NCI-H1417 (cell line): ENCODE measurements at places on chromosomes 16 and 17.

DNA sequence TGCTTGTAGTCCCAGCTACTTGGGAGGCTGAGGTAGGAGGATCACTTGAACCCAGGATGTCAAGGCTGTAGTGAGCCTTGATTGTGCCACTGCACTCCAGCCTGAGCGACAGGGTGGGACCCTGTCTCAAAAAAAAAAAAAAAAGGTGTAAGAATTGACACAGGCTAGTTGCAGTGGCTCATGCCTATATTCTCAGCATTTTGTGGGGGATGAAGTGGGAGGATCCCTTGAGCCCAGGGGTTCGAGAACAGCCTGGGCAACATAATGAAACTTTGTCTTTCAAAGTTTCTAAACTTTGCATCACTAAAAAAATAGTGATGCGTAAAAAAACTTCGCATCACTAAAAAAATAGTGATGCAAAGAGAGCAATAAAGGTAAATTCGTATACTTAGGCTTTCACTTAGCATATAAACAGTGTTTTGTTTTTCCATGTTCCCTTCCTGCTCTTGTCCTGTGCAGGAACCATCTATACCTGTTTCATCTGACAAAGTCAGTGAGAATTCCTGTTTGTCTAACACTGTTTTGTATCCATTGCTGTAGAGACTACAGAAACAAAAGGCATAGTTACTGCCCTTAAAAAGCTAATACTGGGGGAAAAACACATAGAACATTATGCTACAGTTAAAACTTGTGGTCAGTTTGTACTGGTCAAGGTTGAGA, 32.1 kb downstream of the CTCF start:
- no peak for DNase-seq

GRCh38 chr16:31093132-31093703, 1.4 kb downstream of the VKORC1 start:
- DNase-seq, result peak; percentile 51

- DNase-seq, result no peak
Measured at GRCh38 chr17:59362811-59363205, 31.4 kb downstream of the YPEL2 start.

- peak; percentile 67 for DNase-seq
Measured at GRCh38 chr16:71882505-71883167, 1.3 kb downstream of the ZNF821 start.

DNA sequence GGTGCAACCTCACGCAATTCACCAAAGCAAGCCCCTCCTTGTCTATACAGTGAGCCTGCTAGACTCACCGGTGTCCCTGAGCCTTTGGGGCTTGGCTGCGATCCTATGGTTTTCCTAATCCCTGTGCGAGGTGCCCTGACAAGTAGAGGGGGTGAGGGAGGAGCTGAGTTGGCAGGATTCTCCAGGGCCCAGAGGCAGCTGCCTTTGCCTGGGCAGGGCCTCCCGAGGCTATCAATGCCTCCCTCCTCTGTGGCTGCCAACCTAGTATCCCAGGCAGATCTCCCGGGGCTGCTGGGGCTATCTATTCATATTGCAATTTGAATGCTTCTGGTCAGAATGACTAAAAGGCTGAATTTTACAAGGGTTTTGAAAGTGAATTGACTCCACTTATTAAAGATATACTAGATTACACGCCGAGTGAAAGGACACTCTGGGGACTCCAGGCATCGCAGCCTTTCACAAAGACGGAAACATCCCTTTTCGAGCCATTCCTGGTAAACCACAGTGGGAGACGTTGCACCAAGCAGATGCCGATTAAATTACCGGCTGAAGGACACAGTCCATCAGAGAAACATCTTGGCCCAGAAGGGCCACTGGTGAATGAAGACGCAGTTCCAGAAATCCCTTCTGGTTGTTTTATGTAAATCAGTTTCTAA, 11.3 kb upstream of the PITPNM3 start:
- DNase-seq, result no peak

GRCh38 chr16:887846-888245, 82.9 kb downstream of the LMF1 start:
- no peak for DNase-seq

DNA sequence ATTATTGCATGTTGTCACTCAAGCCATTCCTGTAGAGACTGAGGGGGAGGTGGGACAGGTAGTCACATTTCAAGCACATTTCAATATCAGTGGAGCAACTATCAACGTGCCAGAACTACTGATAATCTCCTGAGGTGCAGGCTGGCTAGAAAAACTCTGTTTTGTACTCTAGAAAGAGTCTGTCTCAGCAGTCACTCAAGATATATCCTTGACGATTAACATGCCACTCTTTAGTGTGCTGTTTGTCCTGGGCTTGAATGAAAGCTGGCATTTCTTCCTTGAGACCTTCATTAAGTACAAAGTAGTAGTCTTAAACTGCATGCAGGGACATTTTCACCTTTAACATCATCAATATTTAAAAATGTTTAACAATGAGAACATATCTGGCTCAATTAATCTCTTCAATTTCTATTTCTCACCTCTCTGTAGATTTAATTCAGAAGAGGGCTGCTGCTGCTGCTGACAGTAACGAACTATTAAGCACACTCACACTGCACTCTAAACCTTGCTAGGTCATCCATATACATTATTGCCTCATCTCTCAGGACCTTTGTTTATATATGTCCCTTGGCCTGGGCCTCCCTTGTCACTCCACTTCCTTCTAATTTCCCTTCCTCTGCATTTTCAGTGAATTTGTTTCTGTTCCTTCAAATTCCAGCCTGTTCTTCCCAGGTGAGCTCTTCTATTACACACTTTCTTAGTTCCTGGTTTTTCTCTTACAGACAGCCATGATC, 412.0 kb downstream of the HAPSTR1 start:
- no peak for DNase-seq

DNA sequence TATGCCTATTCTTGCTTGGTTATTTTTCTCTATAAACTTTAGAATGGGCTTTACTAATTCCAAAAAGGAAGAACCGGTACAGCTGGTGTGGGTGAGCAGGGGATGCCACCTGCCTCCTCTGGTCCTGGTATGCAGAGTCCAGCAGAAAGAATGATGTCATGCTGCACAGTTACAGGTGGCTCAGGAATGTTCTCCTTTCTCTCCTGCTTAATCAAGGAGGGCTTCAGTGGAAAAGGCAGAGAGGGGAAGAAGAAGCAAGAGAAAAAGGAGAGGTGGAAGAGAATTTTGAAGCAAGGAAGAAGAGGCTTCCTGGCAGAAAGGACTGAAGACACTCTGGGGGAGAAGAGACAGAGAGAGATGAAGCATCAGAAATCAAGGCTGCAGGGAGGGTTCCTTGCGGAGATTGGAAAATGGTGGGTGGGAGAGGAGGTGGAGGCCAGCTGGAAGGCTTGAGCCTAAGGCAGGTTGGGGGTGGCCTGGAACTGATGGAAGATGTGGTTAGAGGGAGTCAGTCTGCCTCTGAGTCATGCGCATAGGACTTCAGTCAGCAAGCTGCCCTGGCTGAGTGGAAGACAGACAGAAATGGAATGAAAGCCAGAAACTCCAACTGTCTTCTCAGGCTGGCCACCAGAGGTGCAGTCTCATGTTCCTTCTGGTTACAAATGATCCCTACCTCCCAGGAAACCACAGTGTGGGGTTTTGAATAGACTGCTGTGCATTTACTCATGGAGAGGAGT, 64.6 kb upstream of the CRHR1 start:
- DNase-seq, result peak; percentile 18

GRCh38 chr16:24430954-24431760, 108.2 kb upstream of the RBBP6 start:
- DNase-seq, result no peak

DNA sequence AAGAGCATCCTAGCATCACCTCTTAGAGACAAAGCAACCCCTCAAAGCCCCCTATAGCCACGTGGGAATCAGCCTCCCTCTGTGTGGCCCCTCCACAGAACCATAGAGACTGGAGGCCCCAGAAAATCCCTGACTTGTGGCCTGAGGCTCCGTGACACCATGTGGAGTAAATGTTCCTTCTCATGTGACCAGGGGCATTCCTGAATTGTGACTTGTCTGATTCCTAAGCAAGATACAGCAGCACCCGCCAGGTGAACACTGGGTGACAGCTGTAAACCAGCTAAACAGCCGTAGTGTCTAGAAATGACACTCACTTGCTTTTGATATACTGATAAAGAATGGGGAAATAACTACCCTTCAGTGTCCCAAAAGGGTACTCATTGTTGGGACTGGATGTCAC, 79.0 kb downstream of the DYNLRB2 start:
- DNase-seq, result no peak

GRCh38 chr17:5902181-5903140, 167.7 kb upstream of the WSCD1 start:
- no peak for DNase-seq

DNA sequence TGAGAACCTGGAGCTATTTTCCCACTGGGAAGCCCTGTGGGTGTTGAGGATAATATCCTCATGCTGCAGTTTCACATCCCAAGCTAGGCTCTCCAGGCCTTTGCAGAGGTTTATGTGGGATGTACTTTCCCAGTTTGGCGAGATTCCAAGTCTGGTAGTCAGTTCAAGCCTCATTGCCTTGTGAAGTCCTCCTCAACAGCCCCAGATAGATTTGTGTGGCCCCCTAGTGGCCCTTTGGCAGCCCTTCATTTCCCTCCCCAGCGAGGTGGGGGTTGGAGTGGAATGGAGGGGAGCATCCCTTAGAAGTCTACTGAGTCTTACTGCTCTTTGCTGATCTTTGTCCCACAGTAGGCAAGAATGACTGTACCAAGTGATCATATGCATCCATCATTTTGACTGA, 137.9 kb downstream of the CDH11 start:
- no peak for DNase-seq

DNA sequence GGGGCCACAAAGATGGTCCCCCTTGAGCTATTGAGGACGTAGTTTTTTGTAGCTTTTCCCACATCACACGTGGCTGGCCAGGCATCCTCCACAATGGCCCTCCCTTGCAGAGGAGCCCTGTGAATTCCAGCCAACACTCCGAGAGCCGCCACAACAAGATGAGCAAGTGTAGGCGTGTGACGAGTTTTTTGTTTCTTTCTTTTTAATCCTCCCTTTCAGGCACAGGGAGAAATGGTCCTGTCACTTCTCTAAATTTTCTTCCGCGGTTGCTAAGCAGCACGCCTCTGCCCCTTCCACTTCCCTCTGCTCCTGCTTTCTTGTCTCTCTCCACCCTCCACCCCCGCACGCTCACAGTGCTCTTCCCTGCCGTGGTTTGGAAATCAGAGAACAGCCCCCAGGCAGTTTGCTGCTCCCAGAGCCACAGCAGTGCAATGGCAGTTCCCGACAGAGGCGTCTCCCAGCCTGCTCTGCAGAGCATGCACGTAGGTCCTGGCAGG, 68.0 kb upstream of the MRTFB start:
- peak; percentile 57 for DNase-seq

DNA sequence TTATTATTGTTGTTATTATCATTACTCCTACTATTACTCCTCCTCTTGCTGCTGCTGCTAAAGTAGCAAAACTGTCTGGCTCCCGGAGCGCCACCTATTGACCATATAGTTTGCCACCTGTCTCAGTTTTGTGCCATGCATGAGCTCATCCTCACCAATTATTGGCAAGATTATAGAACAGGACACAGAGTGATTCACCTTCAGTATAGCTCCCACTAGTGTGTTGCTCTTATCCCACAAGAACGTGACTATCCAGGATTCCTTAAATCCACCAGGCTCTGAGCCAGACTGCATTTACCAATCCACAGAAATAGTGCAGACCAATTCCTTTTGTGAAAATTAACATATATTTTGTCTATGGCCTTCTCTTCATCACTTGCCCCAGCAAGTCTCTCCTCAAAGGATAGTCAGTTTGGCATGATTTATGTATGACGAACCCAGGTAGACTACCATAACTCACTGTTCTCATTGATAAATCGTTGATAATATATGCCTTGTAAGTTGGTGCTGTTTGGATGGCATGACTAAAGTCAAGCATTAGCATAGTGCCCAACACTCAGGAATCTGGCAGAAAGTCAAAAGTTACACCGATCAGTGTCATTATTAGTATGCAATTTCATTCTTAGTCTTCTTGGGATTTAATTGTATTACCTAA, 405.5 kb upstream of the HSBP1 start:
- no peak for DNase-seq

- no peak for DNase-seq
Measured at GRCh38 chr16:30009085-30009862, 1.6 kb downstream of the DOC2A start.

DNA sequence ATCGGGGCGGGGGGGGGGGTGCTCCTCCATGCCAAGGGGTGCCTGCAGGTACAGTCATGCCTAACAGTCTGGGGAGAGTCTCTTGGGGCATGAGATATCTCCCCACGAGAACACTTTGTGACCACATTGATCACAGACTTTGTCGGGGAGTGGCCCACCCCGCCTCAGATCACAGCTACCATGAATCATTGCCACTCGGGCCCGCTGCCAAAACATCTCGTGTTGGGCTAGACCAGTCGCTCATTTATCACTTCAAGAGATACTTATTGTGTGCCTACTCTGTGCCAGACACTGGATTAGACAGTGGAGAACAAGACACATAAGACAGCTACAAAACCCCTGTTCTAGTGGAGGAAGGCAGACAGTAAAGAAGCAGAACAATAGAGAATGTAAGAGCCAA, 72.6 kb downstream of the CLEC16A start:
- DNase-seq, result peak; percentile 38

GRCh38 chr17:72011561-72011960, 109.3 kb upstream of the SOX9 start:
- DNase-seq, result no peak

GRCh38 chr17:35117984-35118383, 1.7 kb downstream of the RAD51D start:
- peak; percentile 28 for DNase-seq

- DNase-seq, result no peak
Measured at GRCh38 chr17:46822388-46822921, 4.0 kb upstream of the WNT3 start.

DNA sequence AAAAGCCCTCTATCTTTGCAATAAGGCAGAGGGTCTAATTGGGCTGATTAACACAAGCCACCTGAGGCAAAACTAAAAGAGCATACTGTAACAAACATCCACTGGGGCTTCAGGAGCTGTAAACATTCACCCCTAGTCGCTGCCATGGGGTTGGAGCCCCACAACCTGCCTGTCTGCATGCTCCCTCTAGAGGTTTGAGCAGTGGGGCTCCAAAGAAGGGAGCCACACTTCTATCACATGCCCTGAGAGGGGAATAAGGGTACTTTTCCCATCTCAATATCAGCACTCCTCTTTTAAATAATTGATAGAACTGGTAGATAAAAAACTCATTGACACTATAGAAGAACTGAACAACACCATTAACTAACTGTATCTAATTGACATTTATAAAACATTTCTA, 130.1 kb upstream of the COX10 start:
- no peak for DNase-seq

GRCh38 chr16:86029131-86029741, 130.3 kb downstream of the IRF8 start:
- no peak for DNase-seq
